ENCODE measurements at places on chromosomes 13 and 19.

DNA sequence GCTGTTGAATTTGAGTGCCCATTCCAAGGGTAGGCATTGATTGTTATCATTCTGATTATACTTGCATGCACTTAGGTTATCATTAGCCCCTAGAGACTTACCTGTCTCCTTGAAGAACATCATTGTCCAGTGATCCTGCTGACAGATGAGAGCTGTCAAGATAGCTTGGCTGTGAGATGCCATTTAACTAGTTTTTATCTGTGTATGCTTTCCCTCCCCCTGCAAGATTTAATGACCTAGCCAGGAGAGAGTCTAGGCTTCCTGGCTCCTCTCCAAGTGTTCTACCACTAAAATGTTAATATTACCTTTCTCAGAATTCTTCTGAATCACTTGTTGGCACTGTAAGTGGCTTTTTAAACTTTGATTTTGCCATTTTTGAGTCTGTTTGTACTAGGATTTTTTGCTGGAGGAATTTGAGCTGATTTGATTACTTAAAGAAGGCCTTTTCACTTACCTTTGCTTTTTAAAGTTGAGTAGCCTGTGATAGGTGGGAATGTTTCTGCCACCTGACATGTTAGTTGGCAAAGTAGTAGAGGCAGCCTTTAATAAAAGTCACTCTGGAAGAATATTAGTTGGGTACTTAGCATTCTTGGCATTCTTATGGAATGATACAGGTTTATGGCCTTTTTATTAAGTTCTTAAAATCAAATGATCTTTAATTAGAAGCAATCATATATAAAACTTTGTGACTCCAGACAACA is 41.1 kb downstream of the ARHGAP35 start:
- no peak for DNase-seq

GRCh38 chr19:16897856-16898161 is 9.0 kb downstream of the F2RL3 start:
- DNase-seq = no peak

DNA sequence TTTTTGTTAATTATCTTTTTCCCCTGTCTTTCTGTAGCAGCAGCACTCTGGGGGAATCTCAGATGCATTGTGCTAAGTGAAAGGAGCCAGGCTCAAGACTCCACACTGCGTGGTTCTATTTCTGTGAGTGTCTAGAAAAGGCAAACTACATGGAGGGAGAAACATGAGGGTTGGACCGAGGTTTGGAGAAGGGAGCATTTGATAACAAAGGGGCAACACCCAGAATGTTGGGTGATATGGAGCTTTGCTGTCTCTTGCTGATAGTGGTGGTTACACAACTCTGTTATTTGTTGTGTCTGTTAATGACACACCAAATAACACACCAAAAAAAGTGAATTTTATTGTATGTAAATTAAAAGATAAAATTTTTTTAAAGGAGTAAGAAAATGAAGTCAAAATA is 107.8 kb downstream of the COL4A2 start:
- no peak for DNase-seq

- DNase-seq = no peak
Measured at GRCh38 chr13:106393776-106394175, 141.7 kb downstream of the EFNB2 start.

- DNase-seq = no peak
Measured at GRCh38 chr13:39185326-39185725, 147.1 kb downstream of the NHLRC3 start.

- DNase-seq = peak; percentile 63
Measured at GRCh38 chr19:14337510-14337909, 43.7 kb upstream of the ADGRE5 start.

Measured in T-helper 2 cell (primary cell).